NCI-H526 treated with DMSO at 0.1 percent for 48 hours (cell line): ENCODE measurements at places on chromosomes 2 and 18.

- no peak for DNase-seq
These were observed 100.1 kb upstream of the TLK1 start for GRCh38 chr2:171260471-171261424.

DNA sequence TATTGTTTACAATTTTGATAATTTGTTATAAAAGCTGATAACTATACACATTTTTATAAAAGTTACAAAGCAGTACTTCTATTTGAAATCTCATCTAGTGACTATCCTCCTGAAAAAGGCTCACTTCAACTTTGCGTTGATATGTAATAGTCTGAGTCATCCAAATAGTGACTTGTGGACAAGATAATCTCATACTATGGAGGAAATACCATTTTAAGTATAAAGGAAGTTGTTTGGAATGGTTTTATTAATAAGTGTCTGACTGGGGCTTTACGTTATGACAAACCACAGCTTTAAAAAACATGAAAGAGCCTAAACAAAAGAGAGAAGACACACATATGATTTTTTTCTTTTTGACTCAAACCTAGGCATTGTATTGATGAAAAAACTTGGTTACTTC is 272.3 kb upstream of the COL3A1 start:
- no peak for DNase-seq

DNA sequence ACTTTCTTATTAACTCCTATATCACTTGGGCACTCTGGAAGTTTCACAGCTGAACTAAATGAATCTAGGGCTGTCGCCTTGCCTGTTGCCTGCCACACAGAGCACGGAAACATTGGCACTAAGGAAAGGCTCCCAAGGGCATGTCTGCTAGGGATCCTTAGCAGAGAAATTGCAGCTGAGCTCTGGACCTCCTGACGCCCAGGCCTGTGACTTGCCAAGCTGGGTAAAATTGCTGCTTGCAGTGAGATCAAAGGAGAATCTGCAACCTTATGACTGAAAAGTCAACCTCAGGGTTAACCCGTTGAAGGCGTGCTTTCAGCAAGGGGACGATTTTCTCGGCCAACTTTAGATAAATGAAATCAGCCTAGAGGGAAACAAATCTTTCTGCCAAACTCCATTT is 189.8 kb downstream of the NCK2 start:
- DNase-seq, result no peak

GRCh38 chr2:172283476-172283875 is 143.9 kb upstream of the ITGA6 start:
- no peak for DNase-seq

- DNase-seq, result no peak
These were observed 7.5 kb upstream of the BCL11A start for GRCh38 chr2:60560734-60561644.

- DNase-seq, result no peak
These were observed 261.4 kb upstream of the KCNJ3 start for GRCh38 chr2:154437104-154437503.

- no peak for DNase-seq
These were observed 720.2 kb downstream of the SLC4A3 start for GRCh38 chr2:220347626-220348025.

DNA sequence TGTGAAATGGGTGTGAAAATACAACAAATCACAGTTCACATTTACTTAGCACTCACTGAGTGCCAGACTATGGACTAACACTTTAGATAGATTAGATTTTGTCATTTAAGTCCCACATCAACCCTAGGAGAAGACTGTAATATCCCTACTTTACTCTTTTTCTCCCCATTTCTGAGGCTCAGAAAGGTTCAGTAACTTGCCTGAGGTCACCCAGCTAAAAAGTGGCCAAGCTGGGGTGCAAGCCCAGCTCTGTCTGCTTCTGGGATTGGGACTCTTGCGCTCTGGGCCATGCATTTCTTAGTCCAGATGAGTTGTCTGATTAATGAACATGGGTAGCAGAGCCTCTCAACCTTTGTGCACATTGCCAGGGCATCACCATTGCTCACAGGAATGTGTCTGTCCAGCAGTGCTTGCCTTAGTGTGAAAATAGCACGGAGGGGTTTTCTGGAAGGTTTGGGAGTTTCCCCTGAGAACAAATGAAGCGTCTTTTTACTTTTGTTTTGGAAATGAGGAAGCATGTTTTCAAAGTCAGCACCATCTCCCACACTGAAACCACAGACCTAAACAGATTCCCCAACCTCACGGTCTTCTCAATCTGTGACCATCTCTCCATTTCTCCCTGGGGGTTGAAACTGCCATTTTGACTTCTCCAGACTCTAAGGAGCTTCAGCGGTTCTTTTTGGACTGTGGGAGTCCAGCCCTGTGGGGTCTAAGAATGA is 31.9 kb downstream of the NRP2 start:
- no peak for DNase-seq

GRCh38 chr18:12236934-12237832 is 17.0 kb upstream of the CIDEA start:
- peak; percentile 1 for DNase-seq

DNA sequence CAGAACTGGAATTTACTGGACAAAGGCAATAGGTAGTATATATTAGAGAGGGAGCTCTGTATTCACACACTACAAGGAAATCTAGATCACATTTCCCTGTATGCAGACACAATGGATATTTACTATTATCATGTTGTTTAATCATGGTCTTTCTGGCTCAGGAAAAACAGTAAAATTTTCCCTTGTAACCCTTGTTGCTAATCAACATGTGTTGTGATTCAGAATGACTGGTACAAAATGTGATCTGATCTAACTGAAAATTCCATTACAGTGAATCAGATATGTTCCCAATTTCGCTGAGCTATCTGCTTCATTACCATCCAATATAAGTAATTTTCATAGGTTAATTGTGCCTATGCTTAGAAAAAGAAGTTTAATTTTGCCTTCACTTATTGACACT is 1109.7 kb downstream of the LRP1B start:
- no peak for DNase-seq

GRCh38 chr2:51379997-51380396 is 348.1 kb upstream of the NRXN1 start:
- DNase-seq, result no peak

GRCh38 chr2:51638811-51639210 is 606.9 kb upstream of the NRXN1 start:
- DNase-seq, result no peak

DNA sequence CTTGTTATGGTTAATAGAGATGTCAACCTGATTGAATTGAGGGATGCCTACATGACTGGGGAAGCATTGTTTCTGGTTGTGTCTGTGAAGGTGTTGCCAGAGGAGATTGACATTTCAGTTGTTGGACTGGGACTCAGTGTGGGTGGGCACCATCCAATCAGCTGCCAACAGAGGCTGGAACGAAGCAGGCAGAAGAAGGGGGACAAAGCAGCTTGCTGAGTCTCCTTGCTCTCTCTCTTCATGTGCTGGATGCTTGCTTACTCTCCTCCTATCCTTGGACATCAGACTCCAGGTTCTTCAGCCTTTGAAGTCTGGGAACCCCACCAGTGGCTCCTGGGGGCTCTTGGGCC is 22.2 kb upstream of the SMAD4 start:
- DNase-seq, result no peak

GRCh38 chr2:177031438-177032180 is 181.0 kb upstream of the HNRNPA3 start:
- DNase-seq, result peak; percentile 30

DNA sequence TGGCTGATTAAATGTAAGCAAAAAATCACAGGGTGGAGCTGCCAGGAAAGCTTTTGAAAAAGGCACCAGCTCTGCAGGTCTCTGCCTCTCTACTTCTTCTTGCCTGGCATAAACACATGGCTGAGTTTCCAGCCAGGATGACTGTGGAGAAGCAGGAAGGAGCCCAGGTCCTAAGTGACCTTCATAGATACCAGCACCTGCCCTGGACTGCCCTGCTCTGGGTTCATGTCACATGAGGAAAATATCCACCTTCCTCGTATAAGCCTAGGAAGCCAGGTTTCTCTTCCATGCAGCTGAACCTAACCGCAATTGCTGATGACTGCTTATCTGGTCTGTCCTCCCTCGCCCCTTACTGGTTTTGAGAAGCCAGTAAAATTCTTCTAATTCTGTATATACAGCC is 47.8 kb upstream of the CREB1 start:
- no peak for DNase-seq

GRCh38 chr2:128384956-128385355 is 66.3 kb upstream of the HS6ST1 start:
- no peak for DNase-seq

- DNase-seq, result no peak
These were observed 7.9 kb downstream of the HS6ST1 start for GRCh38 chr2:128310761-128311160.

DNA sequence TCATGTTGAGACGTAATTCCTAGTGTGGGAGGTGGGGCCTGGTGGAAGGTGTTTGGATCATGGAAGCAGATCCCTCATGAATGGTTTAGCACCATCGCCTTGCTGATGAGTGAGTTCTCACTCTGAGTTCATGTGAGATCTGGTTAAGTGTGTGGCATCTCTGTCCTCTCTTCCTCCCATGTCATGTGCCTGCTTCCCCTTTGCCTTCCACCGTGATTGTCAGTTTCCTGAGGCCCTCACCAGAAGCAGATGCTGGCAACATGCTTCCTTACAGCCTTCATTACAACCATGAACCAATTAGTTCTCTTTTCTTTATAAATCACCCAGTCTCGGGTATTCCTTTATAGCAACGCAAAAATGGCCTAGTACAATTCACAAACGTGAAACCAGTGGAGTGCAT is 14.6 kb upstream of the MCM6 start:
- no peak for DNase-seq

DNA sequence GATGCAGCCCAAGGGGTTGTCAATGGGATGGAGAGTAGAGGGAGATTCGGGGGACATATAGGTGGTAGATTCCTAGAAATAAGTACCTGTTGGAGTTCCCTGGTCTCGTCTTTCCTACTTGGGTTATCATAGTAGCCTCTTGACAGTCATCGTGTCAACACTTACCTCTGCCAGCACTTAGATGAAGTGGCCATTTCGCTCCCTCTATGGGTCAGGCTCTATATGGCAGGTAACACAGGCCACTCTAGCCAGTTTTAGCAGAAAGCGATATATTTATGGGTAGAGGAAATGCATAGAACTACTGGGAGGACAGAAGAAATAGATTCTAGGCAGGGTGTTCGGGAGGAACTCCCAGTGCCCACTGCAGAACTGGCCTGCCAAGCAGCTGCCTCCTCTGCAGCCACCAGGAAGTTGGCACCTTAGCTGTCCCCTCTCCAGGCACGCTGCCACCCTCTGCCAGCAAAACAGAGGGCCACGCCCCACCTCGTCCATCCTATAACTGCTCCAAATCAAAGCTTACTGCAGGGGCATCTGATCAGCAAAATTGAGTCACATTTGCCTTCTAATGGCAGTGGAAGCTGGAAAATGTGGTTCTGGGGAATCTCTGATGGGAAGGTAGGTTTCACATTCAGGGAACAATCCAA is 181.3 kb downstream of the INSIG2 start:
- no peak for DNase-seq

GRCh38 chr2:47269316-47270232 is 114.5 kb upstream of the STPG4 start:
- no peak for DNase-seq

GRCh38 chr2:148614014-148614321 is 30.6 kb upstream of the EPC2 start:
- DNase-seq, result no peak

- peak; percentile 45 for DNase-seq
These were observed 2.8 kb downstream of the IHH start for GRCh38 chr2:219057709-219058540.

DNA sequence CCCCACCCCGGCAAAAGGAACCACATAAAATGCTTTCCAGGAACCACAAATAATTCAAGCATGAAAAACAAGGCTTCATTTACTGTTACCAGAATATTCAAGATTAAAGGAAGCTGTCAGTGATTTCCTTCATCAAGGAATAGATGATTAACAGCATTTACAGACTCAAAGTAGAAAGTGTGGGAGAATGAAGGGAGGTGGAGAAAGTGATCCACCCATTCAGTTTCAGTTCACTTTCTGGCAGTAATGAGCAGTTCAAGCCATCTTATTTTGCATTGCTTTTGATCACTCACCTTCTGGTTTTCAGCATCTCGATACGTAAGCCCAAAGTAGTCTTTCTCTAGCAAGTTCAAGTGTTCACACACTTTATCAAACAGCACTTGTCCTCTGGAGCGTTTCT is 99.0 kb downstream of the EPB41L3 start:
- no peak for DNase-seq

- DNase-seq, result no peak
These were observed 94.1 kb downstream of the BIN1 start for GRCh38 chr2:127012868-127013267.

DNA sequence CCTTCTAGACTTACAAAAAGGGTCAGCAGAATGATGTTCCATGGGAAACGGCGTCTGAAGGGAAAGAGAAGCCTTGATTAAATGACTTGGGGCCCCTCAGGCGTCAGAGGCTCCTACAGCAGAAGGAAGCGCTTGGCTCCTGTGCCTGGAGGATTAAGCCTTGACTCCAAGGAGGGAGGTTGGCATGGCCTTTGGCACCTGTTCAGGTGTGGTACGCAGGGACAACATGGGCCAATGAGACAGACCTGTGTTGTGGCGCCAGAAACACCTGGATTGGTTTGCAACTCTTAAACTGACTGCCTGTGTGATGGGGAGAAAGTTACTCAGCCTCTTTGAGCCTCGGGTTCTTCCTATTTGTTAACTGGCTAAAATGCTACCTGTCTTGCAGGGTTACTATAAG is 7.6 kb downstream of the PNKD start:
- DNase-seq, result no peak

DNA sequence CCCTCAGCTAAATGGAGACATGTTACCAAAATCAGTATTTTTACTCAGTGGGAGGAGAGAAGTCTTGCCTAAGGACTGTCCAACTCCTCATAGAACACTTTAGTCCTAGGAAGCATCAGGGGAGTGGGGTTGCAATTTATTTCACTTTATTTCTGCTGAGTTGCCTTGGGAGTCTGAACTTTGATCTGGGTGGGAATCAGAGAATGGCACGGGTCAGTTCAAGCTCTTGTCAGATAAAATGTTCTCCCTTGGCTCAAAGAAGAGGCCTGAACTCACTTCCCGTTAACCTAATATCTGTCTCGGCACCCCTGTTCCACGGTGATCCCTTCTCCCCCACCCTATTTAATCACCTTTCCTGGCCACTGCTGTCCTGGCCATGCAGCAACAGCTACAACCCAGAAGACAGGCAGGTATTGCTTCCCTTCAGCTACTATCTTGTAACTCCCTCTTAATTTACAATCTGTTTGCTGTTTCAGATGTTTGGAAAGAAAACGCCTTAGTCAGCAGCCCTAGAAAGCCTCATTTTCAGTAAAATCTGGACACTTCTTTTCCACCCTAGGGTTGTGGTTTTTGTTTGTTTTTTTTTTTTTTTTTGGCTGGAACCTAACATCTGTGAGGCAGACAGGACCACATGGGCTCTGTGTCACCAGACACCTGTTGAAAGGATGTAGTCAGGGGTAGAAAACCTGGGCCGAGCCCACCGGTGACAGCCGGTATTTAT is 52.5 kb downstream of the SERTAD2 start:
- no peak for DNase-seq

- no peak for DNase-seq
These were observed 205.4 kb upstream of the CDH2 start for GRCh38 chr18:28382215-28382879.

DNA sequence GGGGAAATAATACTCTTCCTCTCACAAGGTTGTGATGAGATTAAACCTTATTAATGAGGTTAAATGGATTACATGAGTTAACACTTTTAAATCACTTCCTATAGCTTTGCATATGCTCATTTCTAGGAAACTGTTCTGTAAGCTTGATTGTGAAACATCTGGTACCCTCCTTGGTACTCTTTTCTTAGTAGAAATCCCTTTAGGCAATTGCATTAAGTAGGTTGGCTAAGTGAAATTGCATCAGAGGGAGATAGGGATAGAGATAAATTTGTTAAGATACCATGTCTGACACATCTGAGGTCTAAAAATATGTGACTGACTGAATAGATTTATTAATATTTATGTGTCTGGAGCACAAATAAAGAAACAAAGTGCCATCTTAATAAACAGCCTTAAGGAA is 275.9 kb upstream of the MAP2 start:
- no peak for DNase-seq
